Stimulated activated CD4-positive, alpha-beta T cell treated with anti-CD3 and anti-CD28 coated beads, Interleukin-1b, Interleukin-23, amount 100 ng/mL, for 24 hours (primary cell): ENCODE measurements at places on chromosomes 16 and 17.
A peak's percentile ranks its signal among the peaks of the same experiment; 100 is the strongest.

- DNase-seq, result no peak
These were observed 6.2 kb upstream of the ACTG1 start for GRCh38 chr17:81518785-81519283.

DNA sequence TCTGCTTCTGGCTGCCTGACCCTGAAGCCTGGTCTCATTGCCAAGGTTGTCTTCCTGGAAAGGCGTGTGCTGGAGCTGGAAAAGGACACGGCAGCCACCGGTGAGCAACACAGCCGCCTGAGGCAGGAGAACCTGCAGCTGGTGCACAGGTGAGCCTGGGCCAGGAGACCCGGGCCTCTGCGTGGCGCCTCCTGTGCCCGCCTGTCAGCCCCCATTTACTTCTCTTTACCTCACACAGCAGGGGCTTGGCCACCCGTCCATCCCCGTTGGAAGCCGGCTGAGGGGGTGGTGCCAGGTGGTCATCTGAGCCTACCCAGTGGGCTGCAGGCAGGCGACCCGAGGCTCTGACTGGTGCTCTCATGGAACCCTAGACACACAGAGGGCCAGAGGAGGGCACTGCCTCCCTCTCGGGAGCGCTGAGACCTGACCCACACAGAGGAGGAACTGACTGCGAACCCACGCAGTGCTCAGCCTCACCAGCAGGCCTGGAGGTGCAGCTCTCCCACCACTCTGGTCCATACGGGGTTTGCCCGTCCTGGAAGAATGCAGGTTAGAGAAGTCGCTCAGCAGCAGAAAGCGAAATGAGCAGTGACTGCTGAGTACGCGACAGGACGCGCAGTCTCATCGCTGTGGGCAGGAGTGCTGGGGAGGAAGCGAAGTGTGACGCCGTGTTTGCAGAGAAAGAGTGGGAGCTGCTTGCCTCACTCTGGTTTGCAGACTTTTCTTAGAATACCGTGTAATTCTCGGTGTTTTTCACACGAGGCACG lies 21.9 kb upstream of the CAPN15 start:
- no peak for DNase-seq

- DNase-seq, result no peak
These were observed 468 bp downstream of the IL4R start for GRCh38 chr16:27314161-27314723.

DNA sequence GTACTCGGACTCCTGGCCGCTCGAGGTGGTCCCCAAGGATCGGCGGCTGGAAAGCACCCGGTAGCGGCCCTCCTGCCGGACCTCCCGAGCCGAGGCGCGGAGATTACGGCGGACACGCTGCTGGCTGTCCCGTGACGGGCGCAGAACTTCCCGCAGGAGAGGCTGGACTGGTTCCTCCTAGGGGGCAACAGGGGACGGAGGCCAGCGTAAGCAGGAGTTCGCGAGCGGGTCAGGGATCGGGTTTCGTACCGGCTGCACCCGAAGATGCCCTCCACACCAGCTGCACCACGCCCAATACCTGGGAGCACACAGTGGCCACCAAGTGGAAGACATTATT lies 341 bp downstream of the SLC7A6OS start:
- no peak for DNase-seq

DNA sequence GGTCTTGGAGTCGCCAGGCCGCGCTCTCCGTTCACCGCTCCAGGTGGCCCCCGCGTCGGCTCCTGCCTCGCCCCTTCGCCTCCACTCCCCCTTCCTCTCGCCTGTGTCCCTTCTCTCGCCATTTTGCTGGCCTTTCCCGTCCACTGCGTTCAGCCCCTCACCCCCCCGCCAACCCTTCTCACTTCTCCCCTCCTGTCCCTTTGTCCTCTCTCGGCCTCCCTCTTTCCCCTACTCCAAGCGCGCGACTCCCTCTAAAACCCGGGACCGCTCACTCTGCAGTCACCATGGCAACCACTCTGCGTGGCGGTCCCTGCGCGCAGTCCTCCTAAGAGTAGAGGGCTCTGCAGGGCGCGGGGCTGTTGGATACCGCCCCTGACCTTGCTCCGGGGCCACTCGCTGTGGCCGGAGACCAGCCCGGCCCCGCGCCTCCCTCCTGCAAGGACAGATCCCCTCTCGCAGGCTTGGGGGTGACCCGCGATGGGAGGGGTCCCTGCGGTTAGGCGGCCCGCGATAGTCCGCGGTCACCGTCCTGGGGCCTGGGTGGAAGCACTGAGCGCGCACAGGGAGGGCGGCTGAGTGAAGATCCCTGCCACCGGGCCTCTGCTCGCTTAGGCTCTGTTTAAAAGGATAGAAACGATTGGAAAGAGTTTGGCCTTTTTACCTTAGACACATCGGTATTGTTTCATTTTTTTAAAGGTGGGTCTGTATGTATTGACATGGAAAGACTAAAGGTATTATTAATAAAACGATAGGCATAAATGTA lies 454 bp downstream of the CCDC40 start:
- DNase-seq, result peak; percentile 1

GRCh38 chr16:51845586-51846305 lies 694.7 kb upstream of the SALL1 start:
- no peak for DNase-seq

DNA sequence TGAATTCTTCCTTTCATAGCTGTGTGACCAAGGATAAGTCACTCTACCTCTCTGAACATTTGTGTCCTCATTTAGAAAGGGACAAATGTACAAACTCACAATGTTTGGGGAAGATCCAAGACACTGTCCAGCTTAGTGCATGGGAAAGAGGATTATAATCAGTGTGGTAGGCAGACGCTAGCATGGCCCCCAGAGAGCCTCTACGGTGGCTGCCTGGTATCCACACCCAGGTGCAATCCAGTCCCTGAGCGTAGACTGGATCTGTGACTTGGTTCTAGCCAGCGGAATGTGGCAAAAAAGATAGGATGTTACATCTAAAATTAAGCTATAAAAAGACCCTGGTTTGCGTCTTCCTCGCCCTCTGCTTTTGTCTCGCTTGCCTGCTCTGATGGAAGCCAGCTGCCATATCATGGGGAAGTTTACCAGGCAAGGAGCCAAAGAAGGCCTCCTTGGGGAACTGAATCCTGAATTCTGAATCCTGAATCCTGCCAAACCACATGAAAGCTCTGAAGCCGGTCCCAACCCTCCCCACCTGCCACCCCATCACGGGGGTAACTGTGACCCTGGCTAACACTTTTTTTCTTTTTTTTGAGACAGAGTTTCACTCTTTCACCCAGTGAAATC lies 51.7 kb downstream of the PLXDC1 start:
- no peak for DNase-seq

DNA sequence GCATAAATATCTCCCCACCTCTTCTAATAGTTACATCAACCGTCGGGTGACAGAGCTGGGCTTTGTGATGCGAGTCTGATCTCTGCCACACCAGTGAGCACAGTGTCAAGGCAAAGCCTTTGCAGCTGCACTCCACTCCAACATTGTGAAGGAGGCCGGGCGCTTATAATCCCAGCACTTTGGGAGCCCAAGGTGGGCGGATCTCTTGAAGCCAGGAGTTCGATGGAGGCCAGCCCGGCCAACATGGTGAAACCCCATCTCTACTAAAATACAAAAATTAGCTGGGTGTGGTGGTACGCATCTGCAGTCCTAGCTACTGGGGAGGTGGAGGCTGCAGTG lies 18.9 kb downstream of the CYB5D2 start:
- no peak for DNase-seq

DNA sequence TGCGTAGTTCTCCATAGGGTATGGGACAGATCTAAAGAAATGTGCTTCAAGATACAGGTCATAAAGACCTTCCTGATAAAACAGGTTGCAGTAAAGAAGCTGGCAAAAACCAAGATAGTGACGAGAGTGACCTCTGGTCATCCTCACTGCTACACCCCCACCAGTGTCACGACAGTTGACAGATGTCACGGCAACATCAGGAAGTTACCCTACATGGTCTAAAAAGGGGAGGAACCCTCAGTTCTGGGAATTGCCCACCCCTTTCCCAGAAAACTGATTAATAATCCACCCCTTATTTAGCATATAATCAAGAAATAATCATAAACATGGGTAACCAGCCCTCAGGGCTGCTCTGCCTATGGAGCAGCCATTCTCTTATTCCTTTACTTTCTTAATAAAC lies 46.3 kb downstream of the CLEC19A start:
- DNase-seq, result no peak

DNA sequence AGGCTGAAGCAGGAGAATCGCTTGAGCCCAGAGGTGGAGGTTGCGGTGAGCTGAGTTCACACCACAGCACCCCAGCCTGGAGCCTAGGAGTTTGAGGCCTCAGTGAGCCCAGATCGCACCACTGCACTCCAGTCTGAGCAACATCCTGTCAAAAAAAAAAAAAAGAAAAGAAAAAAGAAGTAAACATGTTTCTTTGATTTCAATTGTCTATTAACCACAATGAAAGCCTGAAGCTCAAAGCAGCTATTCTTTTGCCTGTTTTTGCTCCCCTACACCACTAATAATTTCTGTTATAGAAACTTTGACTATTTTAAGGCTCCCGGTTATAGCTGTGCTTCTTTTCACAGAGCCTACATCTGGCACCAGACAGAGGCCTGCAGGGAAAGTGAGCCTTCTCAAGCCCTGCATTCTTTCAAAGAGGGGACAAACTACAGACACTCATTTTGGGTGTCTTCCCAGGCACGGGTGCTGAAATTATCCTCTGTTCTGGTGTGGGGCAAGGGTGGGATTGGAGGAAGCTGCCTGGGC lies 14.2 kb upstream of the SLC52A1 start:
- DNase-seq, result no peak

DNA sequence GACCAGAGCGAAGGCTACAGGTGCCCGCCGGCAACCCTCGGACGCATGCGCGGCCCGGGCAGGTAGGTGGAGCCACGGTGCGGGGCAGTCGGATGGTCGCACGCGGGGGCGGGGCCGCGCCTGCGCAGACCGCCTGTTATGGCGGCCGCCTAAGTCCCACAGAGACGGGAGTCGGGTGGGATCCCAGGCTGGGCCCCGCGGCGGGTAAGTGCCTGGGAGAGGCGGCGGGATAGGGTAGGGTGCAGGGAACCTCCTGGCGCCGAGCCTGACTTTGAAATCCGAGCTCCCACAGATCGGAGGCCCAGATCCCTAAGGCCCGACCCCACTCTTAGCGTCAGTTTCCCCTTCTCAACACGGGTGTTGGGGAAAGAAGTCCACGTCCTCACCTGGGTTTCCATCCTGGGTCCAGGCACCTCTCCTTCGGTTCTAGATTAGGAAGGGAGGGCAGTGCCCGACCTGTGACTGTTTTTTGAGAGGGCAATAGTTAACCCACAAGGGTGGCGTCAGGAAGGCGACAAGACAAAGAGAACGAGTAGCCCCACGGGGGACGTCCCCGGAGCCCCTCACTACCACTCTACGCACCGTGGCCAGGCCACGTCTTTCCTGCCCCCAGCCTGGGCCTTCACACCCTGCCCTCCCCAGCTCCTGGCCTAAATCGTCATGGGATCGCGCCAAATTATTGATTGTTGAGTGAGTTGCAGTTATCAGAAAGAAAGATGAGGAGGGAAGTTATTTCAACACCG lies at the start of gene METTL22:
Gene METTL22, plus strand, starts transcription at position 127 of the 743 bp plus-strand sequence. CDS start 3,968 bp downstream, outside the sequence.
- DNase-seq, result peak; percentile 91

DNA sequence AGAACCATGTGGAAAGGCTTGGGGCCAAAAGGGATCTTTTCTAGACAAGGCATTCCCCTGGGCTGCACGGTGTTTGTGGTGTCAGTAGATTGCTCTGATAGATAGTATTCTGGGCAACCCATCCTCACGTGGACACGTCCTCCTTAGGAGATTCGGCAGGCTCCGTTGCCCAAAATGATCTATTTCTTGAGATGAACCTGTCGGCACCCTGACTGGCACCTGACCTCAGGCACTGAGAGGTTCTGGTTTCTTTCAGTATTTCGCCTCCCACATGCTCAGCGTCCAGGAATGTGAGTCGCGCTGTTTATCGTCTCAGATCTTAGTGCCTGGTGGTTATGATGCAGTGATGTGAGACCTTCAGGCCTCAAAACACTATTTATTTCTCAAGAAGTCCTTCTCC lies 89.7 kb downstream of the MARCHF10 start:
- no peak for DNase-seq

- DNase-seq, result no peak
These were observed 3.5 kb upstream of the NLRC3 start for GRCh38 chr16:3580686-3581085.

DNA sequence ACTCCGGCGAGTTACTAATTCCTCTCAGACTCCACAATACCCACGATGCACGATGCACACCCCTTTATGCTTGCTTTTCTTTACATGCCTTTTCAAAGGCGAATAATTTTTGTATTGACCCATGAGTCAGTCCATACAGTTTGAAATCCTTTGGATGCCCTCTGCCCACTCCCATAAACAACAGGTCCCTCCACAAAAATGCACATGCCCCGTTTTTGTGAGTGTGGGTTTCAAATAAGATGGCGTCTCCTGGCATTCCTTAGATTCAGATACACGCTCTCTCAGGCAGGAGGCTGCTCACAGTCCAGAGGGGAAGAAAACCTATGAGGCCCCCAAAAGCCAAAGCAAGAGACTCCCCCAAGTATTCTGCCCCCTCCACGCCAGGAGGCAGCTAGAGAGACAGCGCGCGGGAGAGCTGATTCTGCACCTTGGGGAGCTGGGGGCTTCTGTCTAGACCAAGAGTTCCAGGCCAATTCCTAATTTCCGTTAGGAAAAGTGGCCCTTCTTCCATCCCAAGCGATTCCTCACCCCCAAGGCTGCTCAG lies 19.6 kb upstream of the HOXB9 start:
- no peak for DNase-seq

GRCh38 chr17:37147301-37147812 lies 198.6 kb downstream of the AATF start:
- no peak for DNase-seq

DNA sequence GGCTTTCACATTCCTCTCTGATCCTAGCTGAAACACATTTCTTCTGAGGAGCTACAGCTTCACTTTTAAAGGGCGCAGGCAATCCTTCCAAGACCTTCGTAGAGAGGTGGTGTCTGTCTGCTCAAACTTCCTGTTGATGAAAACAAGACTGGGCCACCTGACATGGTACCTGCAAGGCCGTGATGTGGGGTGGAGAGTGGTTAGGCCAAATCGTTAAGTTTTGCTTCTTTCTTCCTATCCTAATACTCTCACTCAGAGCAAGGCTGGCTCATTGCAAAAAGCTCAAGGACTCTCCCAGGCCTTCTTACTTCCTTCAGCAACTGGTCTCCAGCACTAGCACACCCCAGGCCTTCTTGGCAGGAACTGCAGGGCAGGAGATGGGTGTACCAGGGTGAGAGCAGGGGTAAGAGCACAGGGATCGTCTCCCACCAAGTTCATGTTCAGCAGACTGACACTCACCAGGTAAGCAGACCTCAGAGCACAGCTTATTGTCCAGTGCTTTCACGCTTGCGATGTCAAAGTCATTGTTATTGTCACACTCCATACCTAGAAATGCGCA lies 10.9 kb upstream of the FOXJ1 start:
- no peak for DNase-seq
